Stimulated activated CD4-positive, alpha-beta T cell treated with anti-CD3 and anti-CD28 coated beads, Interleukin-2, amount 100 ng/mL, for 4 hours (primary cell): ENCODE measurements at places on chromosomes 6 and 20.
A peak's percentile ranks its signal among the peaks of the same experiment; 100 is the strongest.

DNA sequence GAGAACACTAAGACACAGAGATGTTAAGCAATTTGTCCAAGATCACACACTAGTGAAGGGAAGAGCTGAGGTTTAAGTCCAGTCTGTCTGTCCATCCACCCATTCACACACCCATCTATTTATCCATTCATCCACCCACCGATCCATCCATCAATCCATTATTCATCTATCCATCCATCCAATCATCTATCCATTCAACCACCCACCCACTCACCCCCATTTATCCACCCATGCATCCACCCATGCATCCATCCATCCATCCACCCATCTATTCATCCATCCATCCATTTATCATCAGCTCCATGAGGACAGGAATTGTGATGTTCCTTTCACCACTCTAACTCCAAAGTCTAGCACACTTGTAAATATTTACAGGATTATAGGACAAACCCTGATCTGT lies 242.3 kb upstream of the PMEPA1 start:
- DNase-seq: no peak

- DNase-seq: no peak
These were observed 256.3 kb upstream of the TAB2 start for GRCh38 chr6:149060985-149061760.

- no peak for DNase-seq
These were observed 823 bp downstream of the NHLRC1 start for GRCh38 chr6:18121580-18122127.

DNA sequence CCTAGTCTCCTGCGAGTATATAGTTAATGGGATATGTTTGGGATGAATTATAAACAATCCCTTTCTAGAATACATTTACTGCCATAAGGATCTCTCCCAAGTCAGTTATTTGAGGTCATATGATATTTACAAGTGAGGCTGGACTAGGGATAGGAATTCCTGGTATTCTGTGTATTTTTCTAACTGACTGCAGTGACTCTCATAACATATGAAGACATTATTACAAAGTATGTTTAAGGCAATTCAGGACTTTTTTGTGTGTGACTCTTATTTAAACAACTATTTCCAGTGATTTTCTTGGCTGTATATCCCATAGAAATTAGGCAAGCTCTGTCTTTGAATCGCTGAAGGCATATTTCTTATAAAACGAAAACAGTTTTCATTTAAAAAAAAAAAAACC lies 18.4 kb upstream of the TNFAIP3 start:
- no peak for DNase-seq

GRCh38 chr20:9338101-9338500 lies 176.3 kb upstream of the LAMP5 start:
- DNase-seq: no peak

GRCh38 chr20:5212907-5213487 lies 86.2 kb downstream of the CDS2 start:
- DNase-seq: no peak

GRCh38 chr6:43143235-43144128 lies 27.6 kb upstream of the SRF start:
- DNase-seq: peak; percentile 44

DNA sequence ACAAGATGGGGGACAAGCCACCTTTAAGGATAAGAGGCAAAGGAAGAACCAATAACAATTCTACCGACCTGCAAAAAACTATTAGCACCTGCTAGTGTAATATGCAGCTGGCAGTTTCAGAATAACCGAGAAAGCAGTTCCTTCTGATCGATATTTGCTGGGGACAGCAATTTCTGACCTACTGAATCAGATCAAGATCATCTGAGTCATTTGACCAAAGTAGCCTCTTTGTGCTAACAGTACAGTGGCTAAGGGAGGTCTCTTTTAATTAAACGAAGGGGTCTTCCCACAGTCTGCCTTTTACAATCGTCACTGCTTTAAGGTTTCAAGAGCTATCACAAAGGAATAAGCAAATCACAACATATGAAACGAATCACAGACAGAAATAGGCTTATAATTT lies 318.9 kb downstream of the BTBD9 start:
- no peak for DNase-seq

GRCh38 chr6:28658475-28659249 lies 133.0 kb downstream of the GPX5 start:
- DNase-seq: no peak

DNA sequence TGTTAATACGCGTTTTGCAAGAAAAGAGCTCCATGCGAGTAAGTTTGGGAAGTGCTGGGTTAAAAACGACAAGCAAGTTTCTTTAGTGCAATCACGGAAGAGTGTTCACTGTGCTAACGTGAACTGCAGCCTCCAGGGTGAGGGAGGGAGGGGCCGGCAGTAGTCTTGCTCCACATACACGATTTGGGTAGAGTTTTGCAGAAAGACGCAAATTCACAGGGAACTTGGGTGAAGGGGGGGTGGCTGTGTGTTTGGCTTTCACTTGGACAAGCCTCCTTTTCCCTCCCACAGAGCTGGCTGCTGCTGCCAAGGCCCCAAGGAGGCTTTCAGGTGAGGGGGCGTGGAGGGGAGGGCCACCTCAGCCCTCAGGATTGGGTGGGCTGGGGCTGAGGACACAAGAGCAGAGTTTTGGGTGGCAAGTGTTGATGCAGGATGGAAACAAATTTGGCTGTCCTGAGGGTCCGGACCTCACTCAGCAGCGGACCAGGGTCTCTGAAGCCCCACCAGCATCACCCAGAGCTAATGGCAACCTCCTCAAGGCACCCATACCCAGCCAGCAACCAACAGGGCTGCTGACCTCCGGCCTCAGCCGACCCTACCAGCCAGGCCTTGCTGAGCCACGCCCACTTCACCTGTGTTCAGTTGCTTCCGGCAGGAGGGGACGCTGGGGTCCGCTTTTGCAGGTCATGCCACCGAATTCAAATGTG lies 204.5 kb downstream of the ERMARD start:
- no peak for DNase-seq

DNA sequence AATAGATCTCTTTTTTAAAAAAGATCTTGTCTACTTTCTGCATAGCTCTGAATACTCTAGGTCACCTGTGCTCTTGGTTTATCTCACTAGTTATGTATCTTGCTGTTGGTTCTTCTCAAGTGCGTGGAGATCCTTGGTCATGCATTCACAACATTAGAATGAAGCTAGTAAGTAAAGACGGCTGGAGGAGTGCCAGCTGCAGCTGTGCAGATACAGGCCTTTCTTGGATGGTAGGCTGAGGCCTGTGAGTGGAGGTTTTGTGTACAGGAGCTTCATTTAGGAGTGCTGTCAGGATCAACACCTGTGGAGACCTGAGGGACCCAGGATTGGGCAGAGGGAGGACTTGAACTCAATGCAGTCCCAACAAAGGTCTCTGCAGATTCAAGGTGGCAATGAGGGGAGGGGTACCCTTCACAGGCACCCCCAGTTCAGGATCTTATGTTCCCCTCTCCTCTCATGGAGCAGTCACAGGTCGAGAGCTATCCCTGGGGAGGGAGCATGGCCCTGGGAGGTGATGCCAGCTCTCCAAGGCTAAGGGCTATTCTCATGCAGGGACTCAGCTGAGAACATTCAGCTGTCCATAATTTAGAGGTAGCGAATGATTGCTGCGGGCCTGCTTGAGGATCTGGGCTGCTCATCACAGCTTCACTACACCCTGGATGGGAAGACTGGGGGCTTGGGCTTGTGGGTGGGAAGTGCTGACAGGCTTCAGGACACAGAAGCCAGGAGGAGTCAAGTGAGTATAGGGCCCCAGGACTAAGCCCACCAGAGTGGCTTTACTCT lies 98.9 kb upstream of the ENPP5 start:
- no peak for DNase-seq

GRCh38 chr6:159826968-159827647 lies 27.0 kb downstream of the PNLDC1 start:
- no peak for DNase-seq

- no peak for DNase-seq
These were observed 69.5 kb upstream of the LTV1 start for GRCh38 chr6:143773506-143774150.

- DNase-seq: no peak
These were observed 23.9 kb upstream of the PRL start for GRCh38 chr6:22320750-22321149.

DNA sequence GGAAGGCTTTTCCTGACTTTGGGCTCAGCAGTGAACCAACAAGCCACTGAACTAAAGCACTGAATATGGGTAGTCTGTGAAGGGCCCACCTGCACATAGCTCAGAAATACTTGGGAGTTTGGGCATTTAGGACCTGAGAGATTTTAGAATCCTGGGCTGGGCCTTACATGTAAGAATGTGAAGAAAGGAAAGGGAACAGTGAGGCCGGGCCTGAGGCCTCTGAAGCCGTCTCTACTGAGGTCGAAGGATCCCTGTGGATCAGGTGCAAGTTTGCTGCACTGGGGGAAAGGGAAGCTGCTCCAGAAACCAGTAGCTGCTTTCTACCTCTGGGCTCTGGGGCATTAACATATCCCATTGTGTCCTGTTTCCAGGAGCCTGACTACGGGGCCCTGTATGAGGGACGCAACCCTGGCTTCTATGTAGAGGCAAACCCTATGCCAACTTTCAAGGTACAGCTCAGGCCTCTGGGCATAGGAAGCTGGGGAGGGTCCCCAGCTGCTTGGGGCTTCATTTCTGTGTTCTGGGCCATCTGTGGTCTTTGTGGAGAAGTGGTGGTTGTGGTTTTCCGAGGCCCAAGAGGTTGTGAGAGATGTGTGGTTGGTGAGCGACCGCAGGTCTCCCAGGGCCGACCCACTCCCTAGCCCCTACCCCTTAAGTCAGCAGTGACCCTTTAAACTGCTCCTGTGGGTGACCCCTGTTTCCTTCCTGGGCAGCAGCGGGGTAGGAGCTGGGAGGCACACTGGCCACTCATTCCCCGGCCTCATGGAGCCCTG lies 30.3 kb downstream of the PLCG1 start:
- no peak for DNase-seq

GRCh38 chr6:33949877-33950435 lies 146.2 kb upstream of the MLN start:
- DNase-seq: no peak

DNA sequence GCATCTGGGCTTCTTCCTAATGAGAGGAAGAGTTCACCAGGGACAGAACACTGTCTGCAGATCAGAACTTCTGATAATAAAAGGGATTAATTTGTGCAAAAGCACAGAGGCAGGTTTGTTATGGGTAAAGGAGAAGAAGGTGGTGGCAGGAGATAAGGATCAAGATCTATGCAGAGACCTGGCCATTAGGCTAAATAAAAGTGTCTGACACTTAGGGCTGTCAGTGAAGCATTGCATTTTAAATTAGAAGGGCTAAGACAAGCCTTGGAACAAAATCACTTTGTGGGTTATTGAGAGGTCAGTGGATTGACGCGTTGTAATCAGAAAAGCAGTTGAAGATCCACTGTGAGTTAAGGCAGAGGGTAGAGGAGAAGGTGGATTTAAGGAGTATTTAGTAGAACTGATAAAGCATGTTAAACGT lies 76.8 kb downstream of the MAP3K4 start:
- no peak for DNase-seq

DNA sequence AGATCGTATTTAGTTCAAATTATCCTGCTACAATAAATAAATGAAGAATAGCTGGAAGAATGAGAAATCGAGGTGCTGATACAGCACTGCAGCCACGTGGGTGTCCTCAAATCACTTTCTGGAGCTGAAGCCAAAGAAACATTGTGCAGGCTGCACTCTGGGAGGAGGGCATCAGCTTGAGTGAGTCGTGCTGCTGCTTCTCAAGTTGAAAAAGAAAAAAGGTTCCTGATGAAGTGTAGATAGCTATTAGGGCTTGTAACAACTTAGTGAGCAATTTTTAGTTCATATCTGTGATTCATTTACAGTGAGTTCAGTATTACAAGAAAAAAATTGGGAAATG lies 40.5 kb downstream of the DSE start:
- DNase-seq: no peak

GRCh38 chr20:4666001-4666479 lies 55.7 kb upstream of the PRND start:
- peak; percentile 42 for DNase-seq

GRCh38 chr6:14254505-14254904 lies 136.9 kb downstream of the CD83 start:
- no peak for DNase-seq

DNA sequence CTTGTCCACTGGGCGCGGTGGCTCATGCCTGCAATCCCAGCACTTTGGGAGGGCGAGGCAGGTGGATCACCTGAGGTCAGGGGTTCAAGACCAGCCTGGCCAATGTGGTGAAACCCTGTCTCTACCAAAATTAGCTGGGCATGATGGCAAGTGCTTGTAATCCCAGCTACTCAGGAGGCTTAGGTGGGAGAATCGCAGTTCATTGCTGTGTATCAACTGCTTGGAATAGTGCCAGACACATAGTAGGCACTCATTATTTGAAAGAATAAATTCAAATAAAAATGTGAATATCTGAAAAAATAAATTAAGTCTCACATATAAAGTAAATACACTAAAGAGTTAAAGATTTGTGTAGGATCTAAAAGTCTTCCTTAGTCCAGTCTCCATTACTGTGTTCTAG lies 1.9 kb downstream of the PAK1IP1 start:
- DNase-seq: no peak
